ENCODE measurements at places on chromosomes 3 and 15. TPM values are rescaled to one million over a fixed set of nuclear protein-coding genes. Genes with fewer than 3 reads are reported as not detected.

UNC13C gene
- 4.4 TPM for total RNA-seq

POU1F1 gene
- not detected for total RNA-seq

ERICH6 gene
- 0.09 TPM for total RNA-seq

GOLGA8G gene
- not detected for total RNA-seq

GP5 gene
- total RNA-seq, result 0.35 TPM

BHLHE40 gene
- total RNA-seq, result 13.2 TPM

C3orf49 gene
- total RNA-seq, result not detected

IQCF5 gene
- not detected for total RNA-seq

GPR87 gene
- total RNA-seq, result not detected

UPK1B gene
- not detected for total RNA-seq

NR1I2 gene
- 0.27 TPM for total RNA-seq

GRCh38 chr3:100761951-100762350 is 52.7 kb downstream of the TFG start:
- DNase-seq, result no peak

GRCh38 chr15:77506311-77507142 is 85.8 kb downstream of the HMG20A start:
- peak; percentile 86 for DNase-seq

GRCh38 chr3:52024765-52025452 is 29.2 kb upstream of the RPL29 start:
- no peak for DNase-seq

DNA sequence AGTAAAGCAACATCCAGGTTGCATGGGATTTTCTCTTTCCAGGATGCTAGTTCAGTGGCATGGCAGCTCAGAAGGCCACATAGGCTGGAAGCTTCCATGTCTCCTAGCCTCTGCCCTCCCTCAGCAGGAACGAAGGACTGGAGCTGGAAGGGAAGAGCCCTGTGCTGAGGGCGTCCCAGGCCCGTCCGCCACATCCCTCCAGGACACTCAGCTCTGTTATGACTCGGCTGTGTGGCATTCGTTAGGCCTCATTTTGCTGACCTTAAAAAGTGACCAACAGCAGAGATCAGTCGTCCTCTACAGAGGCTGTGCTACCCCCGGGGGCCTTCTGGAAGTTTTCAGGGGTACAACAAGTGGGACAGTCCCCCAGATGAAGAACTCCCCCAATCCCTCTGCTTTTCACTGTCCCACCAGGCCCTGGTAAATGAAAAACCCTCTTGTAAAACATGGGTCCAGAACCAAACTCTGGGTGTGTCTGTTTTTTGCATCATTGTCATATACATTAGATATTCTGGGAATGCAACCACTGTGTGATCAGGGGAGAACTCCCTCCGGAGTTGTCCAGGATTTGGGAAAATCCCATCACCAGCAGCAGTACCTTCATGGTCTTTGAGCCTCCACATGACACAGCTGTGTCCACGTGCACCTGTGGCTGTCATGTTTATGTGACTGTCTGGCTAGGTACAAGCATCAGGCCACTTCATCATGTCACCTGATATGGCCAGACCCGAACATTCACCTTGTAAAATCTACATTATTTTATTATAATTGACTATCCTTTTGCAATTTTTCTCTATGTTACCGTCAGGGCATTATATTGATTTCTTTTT is 149.9 kb downstream of the OR4M2 start:
- no peak for DNase-seq

GRCh38 chr3:107545680-107546120 is 22.9 kb downstream of the BBX start:
- DNase-seq, result no peak

DNA sequence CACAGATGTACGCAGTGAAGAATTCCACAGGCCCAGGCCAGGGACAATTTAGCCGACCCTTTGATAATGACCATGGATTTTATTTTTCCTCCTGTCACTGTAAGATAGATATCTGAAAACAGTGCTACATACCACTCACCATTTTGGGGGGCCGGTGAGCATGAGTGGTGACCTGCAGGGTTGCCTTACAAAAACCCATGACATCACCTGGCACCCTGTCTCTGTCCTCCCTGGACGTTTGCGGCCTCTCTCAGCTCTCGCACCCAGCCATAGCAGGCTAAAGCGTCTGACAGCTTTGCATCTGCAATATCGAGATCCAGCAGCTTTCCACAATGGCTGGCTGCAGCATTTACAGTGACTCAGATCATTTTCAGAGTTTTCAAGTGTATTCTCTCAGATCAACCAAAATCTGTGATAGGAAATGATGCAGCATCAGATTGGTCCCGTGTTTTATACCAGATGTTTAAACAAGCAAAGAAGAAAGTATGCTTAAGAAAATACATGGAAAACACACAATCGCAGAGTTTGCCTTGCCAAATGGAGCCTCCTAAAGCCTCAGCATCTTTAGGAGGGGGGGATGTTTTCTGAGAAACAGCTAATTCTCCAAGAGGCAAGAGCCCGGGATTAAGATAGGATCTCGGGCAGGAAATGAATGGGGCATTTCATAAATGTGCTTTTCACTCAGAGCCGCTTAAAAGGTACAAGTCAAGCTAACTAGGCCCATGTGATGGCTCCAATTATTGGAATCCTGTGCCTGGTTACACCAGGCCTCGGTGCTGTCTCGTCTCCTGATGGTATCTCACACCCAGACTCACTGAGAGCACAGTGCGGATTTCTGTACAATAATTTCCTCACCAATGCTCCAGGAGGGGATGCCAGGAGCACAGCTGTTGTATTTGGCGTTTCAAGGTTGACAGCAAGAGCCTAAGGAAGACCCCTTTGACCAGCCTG is 257.3 kb downstream of the XXYLT1 start:
- DNase-seq, result no peak

DNA sequence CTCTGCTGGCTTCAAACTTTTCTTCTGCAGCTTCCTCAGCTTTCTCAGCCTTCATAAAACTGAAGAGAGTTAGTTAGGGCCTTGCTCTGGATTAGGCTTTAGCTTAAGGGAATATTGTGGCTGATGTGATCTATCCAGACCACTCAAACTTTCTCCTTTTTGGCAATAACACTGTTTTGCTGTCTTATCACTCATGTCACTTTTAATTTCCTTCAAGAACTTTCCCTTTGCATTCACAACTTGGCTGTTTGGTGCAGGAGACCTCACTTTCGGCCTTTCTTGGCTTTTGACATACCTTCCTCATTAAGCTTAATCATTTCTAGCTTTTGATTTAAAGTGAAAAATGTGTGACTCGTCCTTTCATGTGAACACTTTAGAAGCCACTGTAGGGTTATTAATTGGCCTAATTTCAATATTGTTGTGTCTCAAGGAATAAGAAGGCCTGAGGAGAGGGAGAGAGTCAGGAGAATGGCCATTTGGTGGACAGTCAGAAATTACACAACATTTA is 60.7 kb downstream of the SLC24A1 start:
- DNase-seq, result no peak

GRCh38 chr3:175335229-175335628 is 476.1 kb downstream of the NAALADL2 start:
- DNase-seq, result no peak

GRCh38 chr3:141129049-141129448 is 77.9 kb downstream of the SPSB4 start:
- no peak for DNase-seq

DNA sequence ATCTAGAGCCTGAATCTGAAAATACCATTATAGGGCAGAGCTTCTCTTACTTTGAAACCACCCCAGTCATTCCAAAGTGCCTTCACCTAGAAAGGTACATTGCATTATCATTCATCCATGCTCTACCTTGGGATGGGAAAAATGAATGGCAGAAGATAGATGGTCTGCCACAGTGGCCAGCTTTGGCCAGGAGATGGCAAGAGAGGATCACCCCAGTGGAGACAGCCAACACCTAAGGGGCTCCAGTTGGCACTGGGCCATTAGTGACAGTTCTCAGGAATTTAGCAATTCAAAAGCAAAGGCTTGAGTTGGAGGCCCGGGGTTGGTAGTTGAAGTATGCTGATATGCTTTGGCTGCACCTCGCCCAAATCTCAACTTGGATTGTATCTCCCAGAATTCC is 253.6 kb upstream of the MRPL3 start:
- no peak for DNase-seq

DNA sequence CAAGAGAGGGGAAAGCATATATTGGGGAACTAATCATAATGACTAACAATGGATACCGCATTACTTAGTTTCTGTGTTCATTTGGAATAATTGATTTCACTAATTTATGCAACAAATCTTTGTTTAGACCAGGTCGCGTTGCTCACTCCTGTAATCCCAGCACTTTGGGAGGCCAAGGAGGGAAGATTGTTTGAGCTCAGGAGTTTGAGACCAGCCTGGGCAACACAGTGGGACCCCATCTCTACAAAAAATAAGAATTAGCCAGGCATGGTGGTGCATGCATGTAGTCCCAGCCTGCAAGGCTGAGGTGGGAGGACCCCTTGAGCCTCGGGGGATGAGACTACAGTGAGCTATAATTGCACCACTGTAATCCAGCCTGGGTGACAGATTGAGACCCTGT is 585.7 kb upstream of the CBLB start:
- DNase-seq, result no peak

GRCh38 chr3:32120471-32120870 is 14.1 kb downstream of the GPD1L start:
- DNase-seq, result peak; percentile 53

Measured in muscle of leg (tissue), 16 donors.